ENCODE measurements at places on chromosomes 7 and 10.

DNA sequence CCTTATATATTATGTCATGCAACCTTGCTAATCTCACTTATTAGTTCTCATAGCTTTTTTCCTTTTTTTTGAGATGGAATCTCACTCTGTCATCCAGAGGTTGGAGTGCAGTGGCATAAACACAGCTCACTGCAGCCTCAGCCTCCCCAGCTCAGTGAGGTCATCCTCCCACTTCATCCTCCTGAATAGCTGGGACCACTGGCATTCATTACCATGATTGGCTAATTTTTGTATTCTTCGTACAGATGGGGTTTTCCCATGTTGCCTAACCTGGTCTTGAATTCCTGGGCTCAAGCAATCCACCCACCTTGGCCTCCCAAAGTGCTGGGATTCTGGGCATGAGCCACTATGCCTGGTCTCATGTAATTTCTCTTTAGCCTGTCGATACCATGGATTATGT is 89.1 kb upstream of the TRIM24 start:
- no peak for DNase-seq

- DNase-seq: no peak
Observed at GRCh38 chr10:117663750-117664149, 121.2 kb downstream of the EMX2 start.

DNA sequence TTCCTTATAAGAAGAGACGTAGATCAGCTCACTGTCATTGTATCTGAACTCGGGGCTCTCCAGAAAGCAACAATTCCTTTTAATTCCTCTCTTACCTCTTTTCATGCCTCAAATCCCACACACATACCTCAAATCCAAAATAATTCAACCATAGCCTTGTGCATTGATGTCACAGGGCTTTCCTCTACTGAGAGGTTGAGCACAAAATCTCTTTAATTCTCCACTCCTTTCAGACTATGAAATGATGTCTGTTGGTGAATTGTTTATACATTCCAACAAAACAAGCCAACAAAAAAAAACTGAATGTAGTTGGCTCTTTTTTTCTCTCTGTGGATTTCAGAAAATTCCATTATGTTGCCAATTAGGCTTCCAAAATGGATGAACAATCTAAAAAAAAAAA is 53.2 kb downstream of the BPGM start:
- no peak for DNase-seq

DNA sequence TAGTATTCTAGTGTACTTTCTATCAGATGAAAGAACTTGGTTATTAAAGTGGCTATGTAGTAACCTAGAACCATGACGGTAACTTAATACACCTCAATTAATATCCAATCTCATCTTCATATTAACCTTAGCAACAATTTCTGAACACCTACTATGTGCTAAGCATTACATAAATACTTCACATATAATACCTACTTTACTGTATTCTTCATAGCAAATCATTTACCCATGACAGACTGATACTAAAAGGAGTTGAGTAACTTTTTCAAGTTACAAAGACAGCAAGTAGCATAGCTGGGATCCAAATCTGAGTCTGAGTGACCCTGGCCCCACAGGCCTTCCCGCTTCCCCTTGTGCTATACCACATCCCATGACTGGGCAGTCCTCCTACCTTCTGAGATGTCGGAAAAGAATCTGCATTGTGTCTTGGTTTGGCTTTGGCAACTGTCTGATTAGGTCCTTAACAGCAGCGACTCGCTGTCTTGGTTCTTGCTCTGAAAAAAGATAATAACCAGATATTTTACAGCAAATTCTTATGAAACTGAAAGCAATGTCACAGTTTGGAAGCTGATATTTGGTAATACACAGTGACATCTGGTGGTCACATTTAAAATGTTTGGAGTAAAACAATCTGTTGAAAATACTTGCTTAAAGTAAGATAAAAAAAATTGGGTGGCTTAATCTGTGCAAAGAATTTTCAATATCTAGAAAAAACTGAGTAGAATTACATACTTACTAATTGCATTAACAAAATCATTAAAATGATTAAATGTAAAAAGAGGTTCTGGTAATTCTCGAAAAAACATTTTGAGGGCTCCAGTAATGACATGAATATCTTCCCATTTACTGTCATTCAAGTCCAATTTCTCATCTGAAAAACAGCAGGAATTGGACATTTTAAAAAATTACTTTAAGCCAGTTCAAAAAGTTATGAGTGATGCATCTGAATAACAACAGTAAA is 120.1 kb downstream of the ARHGAP12 start:
- no peak for DNase-seq

- DNase-seq: no peak
Observed at GRCh38 chr10:104456802-104457542, 103.3 kb downstream of the CFAP58 start.

DNA sequence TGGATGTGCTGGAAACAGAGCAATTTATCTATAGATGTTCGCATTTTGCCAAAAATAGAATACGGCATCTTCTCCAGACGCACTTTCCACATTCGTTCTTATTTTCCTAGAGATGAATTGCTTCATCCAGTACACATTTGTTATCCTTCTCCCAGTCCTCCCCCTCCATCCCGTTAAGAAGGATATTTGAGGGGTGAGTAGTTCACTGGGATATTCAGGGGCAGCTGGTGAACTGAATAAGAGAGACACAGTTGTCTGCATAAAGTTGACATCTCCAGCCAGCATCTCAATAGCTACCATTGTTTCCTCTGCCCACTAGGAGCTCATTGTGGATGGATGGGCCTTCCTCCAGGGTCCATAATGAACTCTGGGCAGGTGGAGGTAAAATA is 456.8 kb upstream of the NRP1 start:
- no peak for DNase-seq

- DNase-seq: no peak
Observed at GRCh38 chr10:84783386-84783785, 455.0 kb downstream of the CCSER2 start.

DNA sequence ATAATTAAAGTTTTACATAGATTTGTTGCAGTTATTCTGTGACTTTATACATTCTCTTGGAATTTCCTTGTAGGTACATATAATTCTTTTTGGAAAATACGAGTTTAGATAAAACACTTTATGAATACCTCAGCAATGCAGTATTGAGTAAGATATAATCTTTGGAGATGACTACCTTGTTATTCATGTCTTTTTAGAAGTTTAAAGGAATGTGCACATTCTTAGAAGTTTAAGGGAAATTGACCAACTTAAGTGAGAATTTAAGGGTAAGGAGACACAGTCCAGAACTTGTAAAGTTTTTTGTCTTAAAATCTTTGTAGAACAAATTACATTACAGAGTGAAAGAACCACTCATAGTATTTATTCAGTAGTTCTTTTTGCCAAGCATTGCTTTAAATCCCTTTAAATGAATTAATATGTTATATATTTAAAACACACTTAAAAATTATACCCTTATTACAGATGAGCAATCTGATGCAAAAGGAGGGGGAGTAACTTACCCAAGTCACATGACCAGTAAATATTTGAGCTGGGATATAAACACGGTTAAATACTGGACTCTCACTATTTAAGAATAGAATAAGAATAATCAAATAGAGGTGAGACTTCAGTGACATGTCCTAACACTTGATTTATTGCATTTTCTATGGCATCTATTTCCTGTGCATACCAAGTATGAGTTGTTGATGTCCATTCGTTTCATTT is 139.5 kb upstream of the FERD3L start:
- no peak for DNase-seq

- DNase-seq: no peak
Observed at GRCh38 chr7:92623544-92623943, 33.4 kb upstream of the FAM133B start.

DNA sequence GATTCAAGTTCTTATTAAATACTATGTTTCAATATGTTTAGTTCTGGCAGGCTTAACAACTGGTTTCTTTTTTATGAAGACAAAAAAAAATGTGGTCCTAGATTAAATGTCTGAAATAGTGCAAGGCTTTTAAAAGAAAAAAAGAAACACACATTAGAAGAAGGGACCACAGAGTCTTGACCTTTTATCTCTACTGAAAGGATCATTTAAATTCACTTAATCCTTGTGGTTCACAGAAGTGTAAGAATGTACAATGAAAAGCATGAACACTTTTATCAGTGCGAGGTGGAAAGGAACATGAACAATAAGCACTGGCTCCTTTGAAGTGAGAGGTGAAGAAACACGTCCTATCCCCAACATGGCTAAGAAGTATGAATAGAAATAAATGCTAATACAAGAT is 765.1 kb downstream of the MAGI2 start:
- DNase-seq: no peak

- no peak for DNase-seq
Observed at GRCh38 chr10:18472977-18473376, 178.4 kb downstream of the NSUN6 start.

DNA sequence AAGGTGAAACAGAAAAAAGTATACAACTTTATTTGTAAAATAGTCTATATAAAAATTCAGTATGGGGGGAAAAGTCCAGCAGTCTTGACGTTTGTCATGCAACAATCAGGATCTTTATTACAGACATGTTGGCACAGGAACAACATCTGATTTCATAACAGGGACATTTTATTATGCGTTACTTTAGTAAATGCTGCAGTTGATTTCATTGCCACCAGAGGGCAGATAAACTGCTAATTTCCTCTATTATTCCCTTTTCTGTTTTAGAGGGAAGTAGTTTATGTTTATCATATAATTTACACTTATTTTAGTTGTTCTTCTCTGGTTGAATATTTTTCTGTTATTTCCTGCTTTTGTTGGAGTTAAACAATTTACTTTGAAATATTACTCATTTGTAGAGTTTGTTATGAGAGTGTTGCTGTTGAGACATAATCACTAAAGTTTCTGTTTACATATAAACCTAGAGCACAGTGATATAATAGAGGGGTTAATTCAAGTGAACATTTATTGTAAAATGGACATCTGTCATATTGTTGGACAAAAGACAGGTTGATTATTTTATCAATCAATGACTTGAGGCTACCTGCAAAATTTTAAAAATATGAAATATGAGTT is 3.3 kb downstream of the PLXDC2 start:
- DNase-seq: no peak

DNA sequence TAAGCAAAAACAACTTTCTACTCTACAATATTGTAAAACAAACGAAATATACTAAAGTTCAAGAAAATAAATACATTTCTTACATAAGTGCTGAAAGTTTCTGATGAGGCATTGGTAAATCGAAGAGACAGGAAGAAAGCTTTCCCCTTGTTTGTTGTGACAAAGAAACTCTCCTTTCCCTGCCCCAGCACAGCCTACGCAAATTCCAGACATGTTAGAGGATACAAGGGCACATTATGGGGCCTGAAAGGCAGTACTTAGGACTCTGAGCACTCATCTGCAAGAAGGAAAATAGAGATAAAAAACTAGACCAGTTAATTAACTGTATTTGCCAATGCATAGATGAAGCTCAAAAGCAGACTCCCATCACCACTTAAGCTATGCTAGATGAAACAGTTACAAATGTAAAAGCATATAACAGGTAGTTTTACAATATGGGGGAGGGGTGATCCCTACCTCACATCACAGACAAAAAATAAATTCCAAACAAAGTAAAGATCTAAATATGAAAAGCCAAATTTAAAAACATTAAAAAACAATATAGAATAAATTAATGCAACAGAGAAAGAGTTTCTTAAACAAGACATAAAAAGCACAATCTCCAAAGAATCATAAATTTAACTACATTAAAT is 21.8 kb downstream of the ARHGAP19 start:
- DNase-seq: no peak

DNA sequence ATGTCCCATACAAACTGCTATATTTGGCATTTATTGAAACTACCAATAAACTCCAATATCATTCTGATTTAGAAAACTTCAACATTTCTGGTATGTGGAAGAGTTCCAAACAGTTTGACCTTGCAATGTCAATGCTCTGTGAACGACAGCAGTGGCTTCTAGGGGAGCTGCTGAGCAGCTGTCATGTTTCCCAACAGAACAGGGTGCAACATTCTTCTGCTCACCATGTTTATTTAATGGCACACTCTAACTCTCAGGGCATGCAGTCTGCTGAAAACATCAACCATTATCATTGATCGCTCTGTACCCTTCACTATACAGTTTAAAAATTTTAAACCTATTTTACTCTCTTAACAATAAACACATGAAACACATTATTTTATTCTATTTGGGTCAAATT is 25.9 kb downstream of the LMOD2 start:
- DNase-seq: no peak

DNA sequence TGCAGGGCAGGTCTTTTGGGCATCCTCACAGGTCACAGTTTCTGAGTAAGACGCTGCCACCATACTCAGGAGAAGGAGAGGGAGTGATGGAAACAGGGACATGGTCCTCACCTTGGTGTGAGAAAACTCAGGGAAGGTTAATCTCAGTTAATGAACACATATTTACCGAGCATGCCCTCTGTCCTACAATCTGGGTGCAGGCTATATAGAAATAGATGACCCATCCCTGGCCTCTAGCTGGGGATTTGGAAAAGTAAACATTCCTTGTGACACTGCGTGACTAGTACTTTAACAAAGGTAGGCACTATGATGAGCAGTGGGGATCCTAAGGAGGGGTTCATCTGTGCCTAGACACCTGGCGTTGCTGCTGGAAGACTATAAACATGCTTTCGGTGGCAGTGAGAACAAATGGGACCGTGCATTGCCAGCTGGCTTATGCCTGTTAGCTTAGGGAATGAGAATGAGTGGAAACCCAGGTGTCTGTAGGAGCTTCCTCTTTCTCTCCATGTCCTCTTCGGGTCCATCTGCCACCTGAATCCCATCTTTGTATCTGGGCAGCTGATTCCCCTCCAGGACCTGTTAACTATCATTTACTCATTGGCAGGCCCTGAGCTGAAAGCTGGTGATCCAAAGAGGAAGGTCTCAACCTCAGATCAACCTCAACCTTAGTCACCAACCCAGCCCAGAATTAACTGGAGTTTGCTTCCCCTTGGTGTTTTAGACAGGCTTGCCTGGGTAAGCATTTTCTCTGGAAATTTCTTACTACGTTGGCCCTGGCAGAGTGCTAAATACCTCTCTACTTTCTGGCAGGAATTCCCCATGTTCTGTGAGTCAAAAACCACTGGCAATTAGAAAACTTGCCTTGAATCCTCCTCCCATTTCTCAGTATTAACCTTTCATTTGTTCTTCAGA is 794 bp downstream of the MBL2 start:
- DNase-seq: no peak

- no peak for DNase-seq
Observed at GRCh38 chr7:108598914-108599580, 29.4 kb downstream of the DNAJB9 start.

GRCh38 chr7:5525271-5526099 is 101.9 kb upstream of the TNRC18 start:
- DNase-seq: no peak

DNA sequence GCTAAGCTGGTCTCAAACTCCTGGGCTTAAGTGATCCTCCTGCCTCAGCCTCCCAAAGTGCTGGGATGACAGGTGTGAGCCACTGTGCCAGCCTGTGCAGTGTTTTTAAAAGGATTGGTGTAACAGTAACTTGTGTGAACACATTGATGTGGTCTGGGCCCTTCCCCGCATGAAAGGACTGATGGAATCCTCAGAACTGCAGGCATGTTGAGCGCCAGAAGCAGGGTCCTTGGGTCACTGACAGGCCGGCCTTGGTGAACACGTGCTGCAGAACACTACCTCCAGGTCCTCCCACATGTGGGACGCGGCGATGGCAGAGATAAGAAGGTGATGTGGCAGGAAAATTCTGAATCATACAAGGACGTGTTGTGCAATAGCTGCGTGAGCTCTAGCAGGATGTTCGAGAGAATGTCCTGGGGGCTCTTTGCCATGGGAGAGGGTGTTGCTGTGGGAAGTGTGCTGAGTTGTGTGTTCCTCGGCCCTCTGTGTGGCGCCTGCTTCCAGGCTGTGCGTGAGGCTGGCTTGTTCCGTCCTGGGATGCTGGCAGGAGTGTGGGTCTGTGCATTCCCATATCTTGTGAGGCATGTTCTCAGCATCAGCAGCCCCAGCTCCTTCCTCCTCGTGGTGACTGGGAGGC is 68.2 kb downstream of the DNAJB6 start:
- no peak for DNase-seq

GRCh38 chr10:18753312-18753895 is 94.2 kb downstream of the ARL5B start:
- no peak for DNase-seq

Data from substantia nigra (tissue), 51 donors.